ENCODE measurements at places on chromosomes 1 and 21. TPM values are rescaled to one million over a fixed set of nuclear protein-coding genes. Genes with fewer than 3 reads are reported as not detected.

FCRL6 gene
- polyA plus RNA-seq = not detected

NPHS2 gene
- polyA plus RNA-seq = not detected

CDC20 gene
- polyA plus RNA-seq = 15.2 TPM

ARHGAP30 gene
- 4.7 TPM for polyA plus RNA-seq

XKR8 gene
- polyA plus RNA-seq = 9.4 TPM

Data from hindlimb muscle (tissue), 1 donor.